Omental fat pad (tissue), 4 donors: ENCODE measurements at places on chromosomes 2 and 18. TPM values are rescaled to one million over a fixed set of nuclear protein-coding genes. Genes with fewer than 3 reads are reported as not detected.

GRCh38 chr2:105032476-105032875, 5.4 kb upstream of the MRPS9 start:
- no peak for DNase-seq

DNA sequence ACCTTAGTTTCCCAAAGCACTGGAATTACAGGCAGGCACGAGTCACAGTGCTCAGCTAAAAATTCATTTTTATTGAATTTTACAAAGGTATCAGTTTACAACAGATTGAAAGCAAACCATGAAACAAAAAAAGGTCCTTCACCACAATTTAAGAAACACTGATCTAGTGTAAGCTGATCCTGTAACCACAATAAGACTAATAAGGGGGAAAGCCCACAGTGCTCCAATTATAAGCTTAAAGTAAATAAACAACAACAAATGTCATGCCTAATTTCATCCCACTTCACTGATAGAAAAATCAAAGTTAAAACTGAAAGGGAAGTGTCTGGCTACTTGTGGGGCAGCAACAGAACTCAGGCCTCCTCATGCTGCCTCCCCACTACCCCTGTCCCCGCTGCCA, 49.2 kb downstream of the ICA1L start:
- DNase-seq: no peak

DNA sequence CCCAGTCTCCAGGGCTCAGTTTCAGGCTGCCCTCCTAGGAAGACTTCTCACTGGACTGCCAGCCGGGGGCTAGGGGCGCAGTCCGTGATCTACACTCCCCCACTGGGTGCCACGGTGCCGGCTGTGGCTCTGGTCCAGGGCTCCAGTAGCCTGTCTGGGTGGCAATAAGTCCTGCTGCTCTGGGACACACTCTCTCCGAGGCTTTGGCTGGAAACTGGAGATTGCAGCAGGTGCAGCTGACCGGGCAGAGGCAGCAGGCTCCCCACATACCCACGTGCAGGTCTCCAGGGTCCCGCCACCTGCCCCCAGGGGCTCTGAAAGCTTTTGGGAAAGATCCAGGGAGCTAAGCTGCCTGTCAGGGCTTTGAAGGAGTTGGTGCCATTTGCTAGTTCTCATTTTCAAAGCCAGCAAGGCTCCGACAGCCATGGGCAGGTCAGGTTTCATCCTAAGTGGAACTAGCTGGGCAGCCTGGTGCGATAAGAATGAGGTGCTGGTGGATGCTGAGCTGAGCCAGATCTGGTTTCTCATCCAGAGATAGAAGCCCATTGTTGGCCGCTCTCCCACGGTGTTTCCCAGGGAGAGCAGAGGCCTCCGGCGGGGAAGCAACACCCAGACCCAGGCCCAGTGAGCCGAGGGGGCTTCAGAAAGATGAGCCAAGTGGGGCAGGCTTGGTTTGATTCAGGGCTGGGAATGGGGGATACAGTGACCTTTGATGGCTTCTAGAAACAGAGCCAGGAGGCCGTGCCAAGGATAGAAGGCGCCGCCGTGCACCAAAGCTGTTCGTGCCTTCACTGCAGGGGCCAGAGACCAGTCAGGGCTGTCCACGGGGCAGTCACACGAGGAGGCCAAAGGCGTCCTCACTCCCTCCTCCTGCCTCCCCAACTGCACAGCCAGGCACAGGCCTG, 141.7 kb upstream of the GPC1 start:
- DNase-seq: peak; percentile 10

- DNase-seq: no peak
These were observed 53.9 kb downstream of the PRKRA start for GRCh38 chr2:178397002-178397605.

DNA sequence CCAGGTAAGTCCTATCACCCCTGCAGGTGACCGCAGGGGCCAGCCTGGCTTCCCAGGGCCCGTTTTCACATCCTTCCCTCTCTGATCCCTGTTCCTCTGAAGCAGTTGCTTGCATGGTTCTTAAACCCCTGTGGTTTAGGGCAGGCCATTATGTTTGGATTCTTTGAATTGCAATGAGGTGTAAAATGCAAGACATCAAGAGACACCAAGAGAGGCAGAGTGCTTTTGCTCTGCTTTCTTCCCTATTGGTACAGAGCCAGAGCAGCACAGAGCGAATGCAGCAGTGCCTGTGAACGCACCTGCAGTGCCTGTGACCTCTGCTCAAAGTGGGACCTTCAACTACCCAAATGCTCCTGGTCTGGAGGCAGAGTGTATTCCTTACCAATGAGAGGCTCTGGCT, 7.6 kb downstream of the RFX8 start:
- DNase-seq: no peak

GRCh38 chr2:85745619-85746018, 8.2 kb upstream of the ATOH8 start:
- no peak for DNase-seq

DNA sequence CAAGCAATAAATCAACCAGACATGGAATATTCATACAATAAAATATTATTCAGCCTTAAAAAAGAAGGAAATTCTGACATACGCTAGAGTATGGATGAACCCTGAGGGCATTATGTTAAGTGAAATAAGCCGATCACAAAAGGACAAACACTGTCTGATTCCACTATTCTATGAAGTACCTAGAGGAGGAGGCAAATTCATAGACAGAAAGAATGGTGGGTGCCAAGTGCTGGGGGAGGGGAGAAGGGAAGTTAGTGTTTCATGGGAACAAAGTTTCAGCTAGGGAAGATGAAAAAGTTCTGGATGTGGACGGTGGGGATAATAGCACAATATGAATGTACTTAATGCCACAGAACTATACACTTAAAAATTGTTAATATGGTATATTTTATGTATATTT, 19.8 kb downstream of the SMAD7 start:
- no peak for DNase-seq

- DNase-seq: no peak
These were observed 326.4 kb downstream of the NR4A2 start for GRCh38 chr2:156005999-156006712.

DNA sequence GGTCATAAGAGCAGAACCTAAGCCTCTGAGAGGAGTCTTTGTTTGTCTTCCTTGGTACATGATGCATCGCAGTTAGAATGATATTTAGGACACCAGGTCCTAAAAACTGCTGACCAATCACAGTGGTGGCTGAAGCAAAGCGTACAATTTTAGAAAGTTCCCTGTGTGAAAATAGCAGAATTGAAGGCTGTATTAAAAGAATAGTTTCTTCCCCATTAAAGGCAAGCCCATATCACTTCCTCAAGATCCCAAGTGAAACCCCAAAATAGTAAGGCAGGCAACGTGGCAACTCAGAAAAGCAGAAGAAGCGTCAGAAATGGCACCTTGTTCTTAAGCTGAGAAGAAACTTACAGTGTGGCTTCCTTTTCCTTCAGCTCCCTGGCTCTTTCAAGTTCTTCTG, 154.8 kb upstream of the PGAP1 start:
- DNase-seq: no peak

GRCh38 chr2:76584474-76584873, 873.8 kb upstream of the GCFC2 start:
- DNase-seq: no peak

GRCh38 chr18:51192026-51192425, 5.5 kb downstream of the MEX3C start:
- DNase-seq: no peak

DNA sequence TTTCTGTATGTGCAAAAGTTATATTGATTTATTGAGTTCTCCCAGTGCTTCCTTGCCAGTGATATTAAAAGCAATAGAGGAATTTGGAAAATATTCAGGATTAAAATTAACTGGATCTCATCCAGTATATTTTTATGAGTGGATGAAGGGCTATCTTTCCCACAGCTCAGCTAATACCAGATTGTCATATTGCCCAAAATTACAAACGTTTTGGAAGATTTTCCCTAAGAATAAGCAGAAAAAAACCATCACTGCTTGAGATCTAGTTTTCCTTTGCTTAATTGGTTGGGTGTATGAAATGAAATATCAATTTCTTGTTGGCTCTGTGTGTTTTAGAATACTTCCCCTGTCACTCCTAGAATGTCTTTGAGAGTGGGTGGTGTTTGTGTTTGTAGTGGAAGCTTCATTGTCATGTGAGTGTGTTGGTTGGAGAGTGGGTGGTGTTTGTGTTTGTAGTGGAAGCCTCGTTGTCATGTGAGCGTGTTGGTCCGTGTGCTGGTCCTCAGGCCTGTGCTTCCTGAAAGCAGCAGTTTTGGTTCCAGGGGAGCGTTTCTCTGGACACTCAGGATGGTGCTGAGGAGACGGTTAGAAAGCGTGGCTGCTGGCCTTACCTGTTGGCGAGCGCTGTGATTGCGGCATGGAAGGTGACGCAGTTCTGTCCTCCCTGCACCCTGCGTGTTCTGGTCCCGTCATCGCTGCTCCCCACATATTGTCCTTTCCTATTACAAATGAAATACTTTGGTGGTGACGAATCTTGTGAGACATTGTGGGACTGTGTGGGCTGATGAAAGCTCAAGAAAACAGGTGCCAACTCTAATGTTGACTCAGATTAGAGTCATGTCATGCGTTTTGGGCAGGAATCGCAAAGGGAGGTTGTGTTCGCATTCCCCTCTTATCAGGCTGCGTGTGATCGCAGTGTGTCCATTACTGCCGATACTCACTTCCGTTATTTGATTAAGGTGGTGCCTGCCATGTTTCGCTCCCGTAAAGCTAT, 12.4 kb downstream of the ASB1 start:
- no peak for DNase-seq

- DNase-seq: no peak
These were observed 190.0 kb downstream of the ALPK2 start for GRCh38 chr18:58438958-58439300.

- DNase-seq: no peak
These were observed 261.1 kb downstream of the CNTNAP5 start for GRCh38 chr2:124286089-124286783.

DNA sequence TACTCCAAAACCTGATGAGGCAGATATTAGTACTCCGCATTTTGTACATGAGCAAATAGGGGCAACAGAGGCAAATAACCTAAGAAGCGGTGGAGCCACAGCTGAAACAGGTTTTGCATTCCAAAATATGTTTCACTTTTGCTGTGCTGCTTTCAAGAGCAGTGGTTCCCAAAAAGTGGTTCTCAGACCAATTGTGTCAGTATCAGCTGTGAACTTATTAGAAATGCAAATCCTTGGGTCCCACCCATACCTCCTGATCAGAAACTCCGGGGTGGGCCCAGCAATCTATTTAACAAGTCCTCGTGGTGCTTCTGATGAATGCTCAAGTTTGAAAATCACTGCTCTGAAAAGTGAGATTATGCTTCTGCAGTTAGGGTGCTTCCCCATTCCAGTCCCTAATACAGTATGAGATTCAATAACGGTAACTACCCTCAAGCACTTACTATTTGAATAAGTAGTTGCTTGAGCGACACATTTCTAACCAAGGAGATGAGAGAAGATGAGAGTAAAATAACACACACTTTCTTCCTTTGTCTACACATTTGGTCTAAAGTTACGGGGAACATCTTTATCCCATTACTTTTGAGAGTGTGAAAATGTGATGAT, 17.8 kb upstream of the TCF4 start:
- DNase-seq: no peak

DNA sequence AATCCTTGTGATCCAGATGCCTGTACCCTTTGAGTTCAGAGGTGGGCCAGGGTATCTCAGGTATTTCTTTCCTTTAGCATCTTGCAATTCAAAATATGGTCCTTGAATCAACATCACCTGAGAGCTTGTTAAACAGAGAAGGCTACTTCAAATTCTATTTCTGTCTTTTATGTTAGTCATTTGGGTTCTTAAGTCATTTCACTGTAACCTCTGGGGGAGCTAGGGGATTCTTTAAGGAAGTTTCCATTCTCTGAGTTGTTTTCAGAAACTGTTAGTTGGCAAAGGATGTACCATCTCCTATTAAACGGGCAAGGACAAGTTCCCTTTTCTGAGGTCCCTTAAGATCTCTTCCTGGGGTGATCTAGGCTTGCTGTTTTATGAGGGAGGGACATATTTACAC, 16.6 kb downstream of the CFLAR start:
- DNase-seq: no peak

GRCh38 chr18:44557616-44558151, 123.0 kb upstream of the SETBP1 start:
- DNase-seq: no peak

Gene DPP4
- 17.9 TPM for total RNA-seq

Gene SIX2
- 26.3 TPM for total RNA-seq

Gene ZSWIM2
- total RNA-seq: 0.37 TPM

Gene GREB1L
- 22.5 TPM for total RNA-seq

Gene SPP2
- total RNA-seq: not detected

Gene ZNF892
- total RNA-seq: 2.9 TPM

Gene NR4A2
- total RNA-seq: 13.1 TPM
